ENCODE measurements at places on chromosomes 16 and 17.
A peak's percentile ranks its signal among the peaks of the same experiment; 100 is the strongest.

DNA sequence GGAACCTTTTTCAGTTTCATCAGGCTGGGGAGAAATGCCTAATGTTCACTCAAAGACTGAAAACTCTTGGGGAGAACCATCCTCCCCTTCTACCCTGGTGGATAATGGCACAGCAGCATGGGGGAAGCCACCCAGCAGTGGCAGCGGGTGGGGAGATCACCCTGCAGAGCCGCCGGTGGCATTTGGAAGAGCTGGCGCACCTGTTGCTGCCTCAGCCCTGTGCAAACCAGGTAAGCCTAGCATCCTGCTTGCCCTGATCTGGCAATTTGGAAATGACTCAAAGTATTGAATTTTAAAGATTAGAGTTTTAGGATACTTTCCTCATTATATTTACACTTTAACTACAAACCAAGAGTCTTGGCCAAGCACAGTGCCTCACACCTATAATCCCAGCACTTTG is 63.8 kb downstream of the TMC6 start:
- DNase-seq = no peak

DNA sequence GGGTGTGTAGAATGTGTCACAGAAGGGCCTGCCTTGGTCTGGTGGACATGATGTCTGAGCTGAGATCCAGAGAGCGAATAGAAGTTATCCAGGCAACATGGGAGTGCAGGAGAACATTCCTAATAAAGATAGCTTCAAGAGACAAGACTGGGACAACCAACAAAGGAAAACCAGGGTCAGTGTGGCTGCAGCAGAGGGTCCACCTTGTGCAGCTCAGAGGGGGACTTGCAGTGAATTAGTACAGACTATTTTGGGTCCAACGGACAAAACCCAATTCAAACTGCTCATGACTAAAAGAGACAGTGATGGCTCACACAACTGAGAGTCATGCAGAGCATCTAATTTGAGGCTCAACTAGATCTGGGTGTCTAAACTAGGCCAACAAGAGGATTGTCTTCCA is 192.1 kb downstream of the CBLN1 start:
- no peak for DNase-seq

GRCh38 chr16:75401691-75402090 is 31.6 kb downstream of the CFDP1 start:
- no peak for DNase-seq

DNA sequence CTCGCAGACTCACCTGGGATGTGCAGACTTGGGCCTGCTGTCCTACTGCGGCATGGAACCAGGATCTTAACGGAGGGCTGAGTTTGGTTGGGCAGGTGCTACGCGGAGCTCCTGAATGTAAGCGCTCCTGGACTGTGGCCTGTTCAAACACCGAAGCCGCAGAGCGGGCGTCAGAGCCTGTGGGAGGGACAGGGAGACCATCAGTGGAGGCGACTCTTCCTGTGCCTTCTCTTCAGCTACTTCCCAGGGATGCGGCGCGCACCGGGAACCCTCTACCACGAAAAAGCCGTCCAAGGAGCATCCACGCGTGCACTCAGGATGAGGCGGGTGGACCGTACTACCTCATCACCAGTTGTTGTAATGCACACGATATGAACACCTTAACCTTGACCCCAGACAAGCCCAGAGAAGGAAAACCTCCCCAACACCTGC is 2.0 kb downstream of the USP36 start:
- no peak for DNase-seq

GRCh38 chr16:50334106-50334975 is 34.4 kb downstream of the BRD7 start:
- no peak for DNase-seq

GRCh38 chr17:82019690-82020571 is 2.7 kb downstream of the CENPX start:
- no peak for DNase-seq

GRCh38 chr17:32551186-32551955 is 64.6 kb downstream of the CDK5R1 start:
- DNase-seq = no peak

DNA sequence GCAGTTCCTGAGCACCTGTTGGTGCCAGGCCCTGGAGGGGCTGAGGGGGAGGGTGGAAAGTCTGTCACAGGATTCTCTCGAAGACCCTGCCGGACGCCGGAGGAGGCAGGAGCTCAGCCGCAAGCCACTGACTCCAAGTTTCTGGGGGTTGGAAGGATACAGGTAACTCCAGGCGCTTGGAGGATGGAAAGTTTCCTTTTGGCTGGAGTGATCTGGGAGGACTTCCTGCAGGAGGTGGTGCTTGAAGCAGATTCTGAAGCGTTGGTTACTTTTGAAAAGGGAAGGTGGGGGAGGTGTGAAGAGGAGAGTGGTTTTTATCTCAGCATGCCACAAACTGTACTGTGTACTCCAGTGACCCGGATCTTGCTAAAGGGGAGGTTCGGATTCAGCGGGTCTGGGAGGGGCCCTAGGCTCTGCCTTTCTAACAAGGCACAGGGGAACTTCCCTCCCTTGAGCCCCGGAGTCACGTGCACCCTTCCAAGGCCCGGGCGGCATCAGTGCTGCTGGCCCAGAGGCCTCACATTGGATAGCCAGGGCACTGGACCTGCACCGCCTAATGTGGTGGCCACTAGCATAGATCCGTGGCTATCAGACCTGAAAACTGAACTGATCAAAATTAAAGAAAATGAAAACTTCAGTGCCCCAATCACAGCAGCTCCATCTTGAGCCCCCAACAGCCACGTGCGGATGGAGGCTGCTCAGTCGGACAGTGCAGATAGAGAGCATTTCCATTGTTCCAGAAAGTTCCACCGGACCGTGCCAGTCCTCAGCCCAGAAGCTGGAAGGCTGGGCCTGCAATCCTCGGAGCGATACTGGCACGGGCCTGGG is 42.2 kb upstream of the GSE1 start:
- no peak for DNase-seq

GRCh38 chr16:1443980-1444729 is at the start of gene CCDC154:
TSS of gene CCDC154 (minus strand) at chr16:1444556. CDS start at chr16:1444322, 234 bp downstream.
- no peak for DNase-seq

GRCh38 chr16:74123826-74124225 is 172.8 kb upstream of the PSMD7 start:
- DNase-seq = no peak

GRCh38 chr17:43051969-43052368 is 26.9 kb downstream of the RND2 start:
- DNase-seq = no peak

DNA sequence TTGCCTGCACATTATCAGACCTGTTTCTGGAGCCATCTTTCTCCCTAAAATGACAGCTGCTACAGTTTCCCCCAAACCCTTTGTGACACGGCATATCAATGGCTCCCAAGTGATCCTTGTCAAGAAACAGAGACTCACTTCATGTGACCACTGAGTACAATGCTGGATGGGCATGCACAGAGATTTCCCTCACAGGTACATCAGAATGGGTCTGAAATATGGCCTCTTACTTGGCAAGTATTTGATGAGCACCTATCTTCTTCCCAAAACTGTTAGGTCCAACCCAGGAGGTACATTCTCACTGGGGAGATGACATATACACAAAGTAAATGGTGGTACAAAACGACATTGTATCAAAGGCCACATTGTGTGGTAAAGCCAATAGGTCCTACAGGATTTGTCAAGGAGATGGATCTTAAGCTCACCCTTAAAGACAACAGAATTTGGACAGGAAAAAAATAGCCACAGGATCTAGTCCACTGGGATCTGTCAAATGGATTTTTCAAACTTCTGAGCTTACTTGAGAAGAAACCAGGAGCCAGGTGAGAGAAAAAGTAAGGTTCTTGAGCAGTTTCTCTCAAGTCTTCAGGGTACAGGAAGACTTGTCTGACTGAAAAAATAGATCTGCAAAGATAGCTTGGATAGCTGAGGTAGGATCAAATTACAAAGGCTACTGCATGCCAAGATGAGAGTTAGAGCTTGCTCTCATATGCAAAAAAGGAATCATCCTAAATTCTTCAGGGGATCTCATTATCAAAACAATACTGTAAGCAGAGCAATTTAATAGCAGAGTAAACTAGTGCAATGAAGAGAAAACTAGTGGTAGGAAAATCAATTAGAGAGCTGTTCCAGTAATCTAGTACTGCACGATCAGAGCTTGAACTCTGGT is 28.8 kb downstream of the RNF43 start:
- no peak for DNase-seq

DNA sequence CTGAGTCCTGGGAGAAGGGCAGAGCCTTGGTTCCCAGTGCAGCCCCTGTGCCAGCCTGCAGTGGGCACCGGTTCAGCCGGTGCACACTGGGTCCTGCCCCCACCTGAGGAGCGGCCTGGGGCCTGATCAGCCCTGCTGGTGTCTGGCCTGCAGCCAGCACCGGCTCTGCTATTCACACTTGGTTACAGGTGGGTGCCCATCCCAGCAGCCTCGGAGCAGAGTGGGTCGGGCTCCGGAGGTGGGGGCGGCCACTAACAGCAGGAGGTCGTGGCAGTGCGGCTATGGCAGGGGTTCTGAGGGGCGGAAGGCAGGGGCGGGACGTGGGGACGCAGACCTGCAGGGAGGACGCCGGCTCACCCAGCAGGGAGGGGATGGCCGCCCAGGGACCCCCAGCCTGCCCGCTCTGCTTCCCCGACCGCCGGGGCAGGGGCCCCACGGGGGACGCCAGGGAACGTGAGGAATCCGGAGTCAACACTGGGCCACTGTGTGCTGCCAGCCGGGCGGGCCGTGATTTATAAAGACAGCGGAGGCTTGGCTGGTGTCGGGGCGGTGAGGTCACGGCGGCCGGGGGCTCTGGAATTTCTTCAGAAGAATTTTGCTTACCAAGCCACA is 20.3 kb downstream of the METRNL start:
- DNase-seq = no peak

GRCh38 chr17:73261952-73262675 is 434 bp upstream of the CPSF4L start:
- peak; percentile 43 for DNase-seq

DNA sequence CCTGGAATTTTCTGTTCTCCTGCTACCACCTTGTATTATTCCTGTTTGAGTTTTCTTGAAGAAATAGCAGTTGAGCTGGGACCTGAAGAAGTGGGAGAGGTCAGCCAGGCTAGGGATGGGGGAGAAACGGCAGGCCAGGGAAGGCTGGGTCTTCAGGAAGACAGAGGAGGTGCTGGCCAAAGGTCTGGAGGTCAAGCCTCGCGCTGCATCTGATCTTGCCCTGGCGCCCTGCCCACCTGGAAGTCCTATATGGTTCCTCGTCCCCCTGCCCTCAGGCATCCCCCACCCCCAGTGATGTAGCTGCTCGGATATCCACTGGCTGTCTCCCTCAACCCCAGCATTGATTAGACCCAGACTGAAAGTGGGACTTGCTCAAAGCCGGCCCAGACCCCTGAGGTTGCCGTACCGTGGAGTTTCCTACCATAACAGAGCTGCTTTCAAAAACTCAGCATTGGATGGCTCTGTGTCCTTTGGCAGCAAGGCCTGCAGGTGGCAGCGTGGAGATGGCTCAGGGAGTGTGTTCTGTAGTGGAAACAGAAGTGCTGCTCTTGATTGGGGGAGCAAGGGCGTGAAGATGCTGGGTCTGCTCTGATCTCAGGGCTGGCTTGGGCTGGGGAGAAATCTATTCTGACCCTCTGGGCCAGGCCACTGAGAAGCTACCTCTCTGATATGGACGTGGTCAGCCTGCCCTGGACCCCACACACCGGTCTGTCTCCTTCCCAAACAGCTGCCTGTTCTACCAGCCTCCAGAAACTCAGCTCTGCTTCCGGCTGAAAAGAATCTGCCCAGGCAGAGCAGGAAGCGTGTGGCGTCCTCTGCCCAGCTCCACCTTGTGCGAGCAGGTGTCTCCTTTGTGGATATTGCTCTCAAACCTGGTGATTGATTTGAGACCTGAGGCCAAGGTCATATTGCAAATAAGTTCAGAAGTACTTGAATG is 107.0 kb upstream of the CACNG5 start:
- DNase-seq = peak; percentile 74
